ENCODE measurements at places on chromosomes 12 and 14. TPM values are rescaled to one million over a fixed set of nuclear protein-coding genes. Genes with fewer than 3 reads are reported as not detected.

DNA sequence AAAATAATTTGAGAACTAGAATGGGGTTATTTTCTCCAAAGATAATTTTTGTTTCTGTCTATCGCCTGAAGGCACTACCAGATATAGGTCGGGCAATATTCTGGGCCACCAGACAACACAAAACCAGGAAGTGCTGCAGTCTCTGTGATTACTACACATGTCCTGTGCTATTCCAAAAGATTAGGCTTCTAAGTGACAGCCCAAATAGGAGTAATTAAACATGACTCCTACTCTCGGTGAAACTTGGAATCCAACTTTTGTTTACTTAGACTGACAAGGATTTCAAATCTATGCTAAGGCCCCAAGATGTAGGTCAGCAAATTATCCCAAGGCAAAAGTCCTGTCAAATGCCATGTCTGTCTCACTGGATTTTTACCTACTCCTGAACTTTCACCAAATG is 157.6 kb upstream of the LRFN5 start:
- DNase-seq: no peak

DNA sequence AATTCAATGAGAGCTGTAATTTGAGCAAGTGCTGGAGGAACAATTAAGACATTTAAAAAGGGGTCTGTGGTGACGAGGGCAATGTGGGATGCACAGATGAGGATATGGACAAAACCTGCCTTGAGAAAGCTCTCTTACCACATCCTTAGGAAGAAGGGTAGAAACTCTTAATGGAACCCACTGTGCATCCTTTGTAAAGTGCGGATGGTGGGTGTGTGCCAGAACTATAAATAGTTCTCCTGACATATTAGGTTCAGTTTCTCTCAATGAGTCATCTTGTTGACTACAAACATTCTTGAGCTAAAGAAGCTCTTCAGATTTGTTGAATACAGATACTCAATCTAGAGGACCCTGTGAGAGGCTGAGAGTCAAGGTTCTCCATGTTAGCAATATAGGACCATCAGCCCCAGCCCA is 106.1 kb upstream of the ANO4 start:
- DNase-seq: no peak

Gene SDR39U1
- 27.4 TPM for total RNA-seq

DNA sequence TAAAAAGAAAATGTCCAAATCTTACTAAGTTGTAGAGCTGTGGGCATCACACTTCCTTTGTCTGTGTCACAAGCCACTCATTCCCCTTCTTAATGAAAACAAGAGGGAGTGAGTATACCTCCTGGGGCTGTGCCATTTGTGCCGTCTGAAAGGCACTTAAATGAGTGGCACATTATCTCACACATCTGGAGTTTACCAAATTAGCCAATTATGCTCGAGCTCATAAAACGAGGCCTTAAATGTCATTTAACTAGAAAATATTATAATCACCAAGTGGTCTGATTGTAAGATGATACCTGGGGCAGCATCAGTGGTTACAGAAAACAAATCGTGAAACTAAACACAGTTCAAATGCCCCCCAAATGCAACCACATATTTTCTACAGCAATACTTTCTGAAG is 146.1 kb downstream of the PAX9 start:
- DNase-seq: no peak

- no peak for DNase-seq
Observed at GRCh38 chr12:109244073-109244472, 65.0 kb downstream of the FOXN4 start.

- no peak for DNase-seq
Observed at GRCh38 chr12:67068761-67069450, 200.3 kb upstream of the CAND1 start.

Gene IFNG-AS1
- total RNA-seq: not detected

Gene POTEM
- total RNA-seq: not detected

DNA sequence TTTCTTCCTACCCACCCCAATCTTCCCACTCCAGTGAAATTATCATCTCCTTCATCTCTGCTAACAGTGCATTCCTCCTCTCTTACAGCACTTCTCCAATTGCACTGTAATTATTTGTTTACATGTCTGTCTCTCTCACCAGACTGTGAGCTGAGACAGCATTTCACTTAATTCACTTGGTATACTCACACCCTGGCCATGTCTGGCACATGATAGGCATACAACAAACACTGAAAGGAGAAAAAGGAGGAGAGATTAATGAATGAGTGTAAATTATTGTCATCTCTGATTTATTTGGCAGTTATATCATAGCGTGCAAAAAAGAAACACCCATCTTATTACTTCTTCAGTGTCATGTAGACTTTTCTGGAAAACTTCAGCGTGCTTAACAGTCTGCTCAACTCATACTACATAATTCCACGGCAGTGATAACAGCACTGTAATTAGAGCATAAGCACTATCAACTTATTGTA is 452.3 kb downstream of the ADAMTS20 start:
- DNase-seq: no peak

DNA sequence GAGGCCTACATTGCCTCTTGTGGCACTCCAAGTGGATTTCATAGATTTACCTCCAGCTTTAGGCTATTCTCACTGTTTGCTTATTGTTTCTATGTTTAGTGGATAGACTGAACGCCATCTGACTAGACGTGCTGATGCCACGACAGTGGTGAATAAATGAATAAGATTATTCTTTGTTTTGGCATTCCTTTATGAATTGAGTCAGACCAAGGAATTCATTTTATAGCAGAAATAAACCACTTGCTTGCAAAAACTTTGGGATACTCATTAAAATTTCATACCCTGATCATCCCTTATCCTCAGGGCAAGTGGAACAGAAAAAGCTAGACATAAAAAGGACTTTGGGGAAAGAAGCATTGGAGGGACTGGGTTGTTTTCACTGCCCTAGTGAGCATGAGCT is 71.7 kb upstream of the FERMT2 start:
- no peak for DNase-seq

- no peak for DNase-seq
Observed at GRCh38 chr12:114888448-114888847, 204.5 kb upstream of the TBX3 start.

DNA sequence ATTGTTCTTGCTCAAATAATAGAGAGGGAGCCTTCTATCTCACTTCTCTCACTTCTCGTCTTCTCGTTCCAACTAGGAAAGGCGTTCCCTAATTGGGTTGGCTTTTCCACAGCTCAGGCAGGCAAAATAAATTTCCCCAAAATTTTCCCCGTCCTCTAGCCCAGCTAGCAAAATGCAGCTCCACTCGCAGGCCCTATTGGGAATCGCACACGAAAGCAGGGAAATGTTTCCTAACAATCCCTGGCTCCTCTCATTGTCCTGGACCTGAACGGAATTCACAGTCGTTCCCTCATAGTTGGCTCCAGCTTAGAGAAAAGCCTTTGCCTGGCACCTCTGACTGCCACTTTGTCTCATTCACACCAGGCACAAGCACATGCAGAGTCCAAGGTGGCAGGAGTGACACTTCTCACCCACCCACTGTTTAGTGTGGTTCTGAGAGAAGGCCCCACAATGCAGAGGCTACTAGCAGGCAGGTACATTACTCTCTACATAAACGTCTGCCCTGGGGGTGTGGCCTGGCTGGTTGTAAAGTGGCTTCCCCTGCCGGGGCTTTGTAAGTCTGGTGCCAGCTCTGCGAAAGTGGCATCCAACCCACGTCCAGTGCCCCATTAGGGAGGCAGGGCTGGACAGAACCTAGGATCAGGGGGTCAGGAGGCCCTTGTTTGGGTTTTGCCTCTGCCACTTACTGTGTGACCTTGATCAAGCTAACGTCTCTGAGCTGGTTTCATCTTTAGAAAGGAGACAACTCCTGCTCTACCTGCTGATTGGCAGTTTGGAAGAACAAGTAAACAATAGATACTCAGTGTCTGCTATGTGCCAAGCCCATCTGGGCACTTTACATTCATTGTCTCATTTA is 4.2 kb downstream of the SERPINA10 start:
- no peak for DNase-seq

Gene PNN
- total RNA-seq: 30.4 TPM

DNA sequence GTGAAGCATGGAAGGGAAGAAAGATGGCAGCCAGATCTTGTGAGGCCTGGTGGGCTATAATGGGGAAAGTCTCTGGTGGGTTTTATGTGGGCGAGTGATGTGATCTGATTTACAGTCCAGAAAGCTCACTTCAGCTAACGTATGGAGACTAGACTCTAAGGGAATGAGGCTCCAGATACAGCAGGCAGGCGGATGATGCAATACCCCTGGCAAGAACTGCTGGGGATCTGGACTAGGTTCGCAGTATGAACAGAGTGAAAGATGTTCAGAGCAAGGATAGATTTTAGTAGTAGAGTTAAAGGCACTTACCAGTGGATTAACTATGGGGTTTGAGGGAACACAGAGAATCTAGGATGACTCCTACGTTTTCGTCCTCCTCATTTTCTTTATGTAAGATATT is 253.1 kb downstream of the ANO2 start:
- DNase-seq: no peak

DNA sequence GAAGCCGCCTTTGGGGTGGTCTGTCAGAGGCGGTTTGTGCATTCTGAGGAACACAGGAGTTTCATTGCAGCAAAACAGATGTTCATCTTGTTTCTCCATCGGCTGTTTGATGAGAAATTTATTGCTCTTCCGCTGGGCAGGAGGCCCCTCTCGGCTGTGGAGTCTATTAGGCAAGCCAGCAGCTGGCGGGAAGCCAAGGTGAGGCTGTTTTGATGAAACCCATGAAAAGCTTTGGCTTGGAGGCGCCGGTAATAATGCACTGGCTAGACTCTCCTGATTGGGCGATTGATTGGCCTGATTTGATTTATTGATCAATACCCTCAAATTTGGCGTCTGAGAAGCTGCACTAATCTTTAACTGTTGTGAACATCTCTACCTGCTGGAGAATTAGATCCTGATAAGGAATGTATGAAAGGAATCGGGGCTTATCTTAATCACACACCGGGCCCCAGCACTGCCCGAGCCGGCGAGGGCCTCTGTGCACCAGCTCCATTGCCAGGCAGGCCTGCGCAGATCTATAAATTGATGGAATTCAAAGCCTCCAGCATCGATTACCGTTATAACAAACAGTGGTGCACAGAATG is 187.7 kb downstream of the PHETA1 start:
- no peak for DNase-seq

Gene IL22
- total RNA-seq: not detected

- no peak for DNase-seq
Observed at GRCh38 chr12:12836571-12836970, 23.4 kb downstream of the DDX47 start.

- no peak for DNase-seq
Observed at GRCh38 chr14:93029911-93030508, 85.7 kb downstream of the ITPK1 start.

DNA sequence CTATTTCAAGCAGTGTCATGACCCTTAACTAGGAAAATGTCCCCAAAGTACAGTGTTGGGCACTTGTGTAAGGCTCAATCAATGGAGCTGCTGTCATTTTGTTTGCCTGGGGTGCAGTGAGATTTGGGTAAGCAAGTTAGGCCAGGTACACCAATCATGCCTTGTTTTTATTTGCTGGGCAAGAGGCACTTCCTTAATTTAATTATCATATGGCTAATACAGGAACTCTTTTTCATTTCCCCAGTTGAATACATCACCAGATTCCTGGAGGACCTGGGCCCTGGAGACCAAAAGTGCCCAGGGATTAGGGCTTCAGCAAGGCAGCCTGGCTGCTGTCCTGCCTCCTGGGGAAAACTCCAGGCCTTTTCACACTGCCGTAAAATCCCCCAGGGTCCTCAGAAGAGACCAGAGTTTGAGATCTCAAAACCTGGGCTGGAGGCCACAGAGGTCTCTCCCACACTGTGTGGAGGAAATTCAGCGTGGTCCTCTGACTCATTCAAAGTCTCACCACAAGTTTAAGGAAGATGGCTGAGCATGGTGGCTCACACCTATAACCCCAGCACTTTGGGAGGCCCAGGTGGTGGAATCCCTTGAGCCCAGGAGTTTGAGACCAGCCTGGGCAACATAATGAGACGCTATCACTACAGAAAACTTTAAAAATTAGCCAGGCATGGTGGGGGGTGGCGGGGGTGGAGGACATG is 28.4 kb upstream of the FOXN3 start:
- no peak for DNase-seq

DNA sequence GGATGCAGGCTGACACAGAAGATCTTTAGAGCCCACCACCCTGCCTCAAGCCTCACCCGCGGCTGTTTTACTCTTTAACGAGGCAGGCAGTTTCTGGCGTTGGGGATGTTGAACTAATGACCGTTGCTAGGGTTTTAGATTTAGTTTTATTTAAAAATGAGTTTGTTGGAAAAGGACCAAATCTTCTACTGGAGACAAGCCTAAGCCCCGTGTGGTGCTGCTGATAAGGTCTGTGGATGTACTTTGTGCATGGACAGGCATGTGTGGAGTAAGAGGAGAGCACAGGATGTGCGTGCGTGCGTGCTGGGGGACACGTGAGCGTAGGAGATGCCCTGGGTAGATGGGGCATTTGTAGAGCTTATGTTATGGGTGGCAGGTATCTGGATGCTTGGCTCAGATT is 5.7 kb downstream of the NTF3 start:
- no peak for DNase-seq

DNA sequence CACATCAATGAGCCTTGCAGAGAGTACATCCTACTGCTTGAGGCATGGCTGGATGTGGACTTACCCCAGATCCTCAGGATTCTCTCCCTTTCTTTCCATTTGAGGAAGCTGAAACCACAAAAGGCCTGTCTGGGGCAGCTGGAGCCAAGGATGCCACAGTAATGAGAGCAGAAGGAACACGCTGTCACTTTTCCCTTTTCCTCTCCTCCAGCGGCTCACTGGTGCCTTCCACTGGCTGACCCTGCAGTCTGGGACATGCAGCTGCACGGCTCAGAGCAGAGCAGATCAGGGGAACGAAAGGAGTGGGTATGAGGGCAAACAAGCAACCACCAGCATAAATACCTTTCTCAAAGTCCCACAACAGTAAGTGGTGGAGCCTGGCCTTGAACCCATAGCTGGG is 78.2 kb downstream of the GAS2L3 start:
- DNase-seq: no peak

DNA sequence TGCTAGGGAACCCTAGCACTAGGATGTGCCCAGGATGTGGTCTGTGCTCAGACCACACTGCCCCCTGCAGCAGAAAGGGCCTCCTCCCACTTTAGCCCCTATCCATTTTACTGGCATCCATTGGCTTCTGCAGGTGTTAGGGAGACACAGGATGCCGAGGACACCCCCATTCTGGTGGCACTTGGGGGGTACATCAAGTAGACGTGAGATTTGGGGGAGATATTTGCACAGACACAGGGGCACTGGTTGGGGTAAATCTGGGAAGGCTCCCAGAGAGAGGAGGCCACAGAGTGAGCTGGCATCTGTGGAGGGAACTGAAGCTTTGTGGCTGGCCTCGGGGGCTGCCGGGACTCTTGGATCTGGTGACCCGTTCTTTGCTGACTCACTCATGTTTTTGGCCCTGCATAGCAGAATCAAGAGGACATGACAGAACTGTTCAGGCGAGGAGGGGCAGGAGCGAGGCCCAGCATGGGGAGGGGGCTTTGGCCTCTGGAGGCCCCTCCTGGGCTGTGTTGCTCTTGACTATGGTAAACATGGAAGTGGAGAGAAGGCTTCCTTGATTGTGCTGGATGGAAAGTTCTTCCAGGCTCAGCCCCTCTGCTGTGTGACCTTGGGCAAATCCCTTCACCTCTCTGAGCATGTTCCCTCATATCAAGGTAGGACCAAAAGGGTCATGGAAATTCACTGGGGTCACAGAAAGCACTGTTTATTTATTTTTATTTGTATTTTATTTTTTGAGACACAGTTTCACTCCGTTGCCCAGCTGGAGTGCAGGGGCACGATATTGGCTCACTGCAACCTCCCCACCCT is 1.8 kb downstream of the PLBD2 start:
- DNase-seq: no peak

All from epithelial cell of proximal tubule (primary cell).